ENCODE measurements at places on chromosomes 5 and 9. TPM values are rescaled to one million over a fixed set of nuclear protein-coding genes. Genes with fewer than 3 reads are reported as not detected.
A peak's percentile ranks its signal among the peaks of the same experiment; 100 is the strongest.

- peak; percentile 99 for DNase-seq
These were observed 117.4 kb upstream of the ELL2 start for GRCh38 chr5:96079075-96079474.

DNA sequence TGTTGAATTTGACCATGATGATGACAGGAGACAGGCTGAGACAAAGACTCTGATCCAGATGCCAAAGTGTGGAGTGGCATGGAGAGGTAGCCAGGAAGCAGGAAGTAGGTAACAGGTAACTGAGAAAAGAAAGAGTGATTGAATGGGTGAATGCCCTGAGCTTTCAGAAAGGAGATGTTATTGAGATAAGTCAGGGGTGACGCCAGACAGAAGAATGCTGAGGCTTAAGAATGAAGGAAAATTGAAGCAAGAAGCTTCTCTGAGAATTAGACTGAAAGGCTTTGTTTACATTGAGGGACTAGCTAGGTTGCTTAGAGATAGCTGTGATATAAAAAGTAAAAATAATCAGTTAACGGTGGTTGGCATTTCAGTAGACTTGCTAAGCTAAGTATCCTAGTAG lies 165.7 kb downstream of the PSAT1 start:
- DNase-seq: peak; percentile 13

- DNase-seq: no peak
These were observed 24.4 kb upstream of the SYNPO start for GRCh38 chr5:150616024-150616470.

FRMD3 gene
- 0.51 TPM for total RNA-seq
